ENCODE measurements at places on chromosomes 2 and 18.

DNA sequence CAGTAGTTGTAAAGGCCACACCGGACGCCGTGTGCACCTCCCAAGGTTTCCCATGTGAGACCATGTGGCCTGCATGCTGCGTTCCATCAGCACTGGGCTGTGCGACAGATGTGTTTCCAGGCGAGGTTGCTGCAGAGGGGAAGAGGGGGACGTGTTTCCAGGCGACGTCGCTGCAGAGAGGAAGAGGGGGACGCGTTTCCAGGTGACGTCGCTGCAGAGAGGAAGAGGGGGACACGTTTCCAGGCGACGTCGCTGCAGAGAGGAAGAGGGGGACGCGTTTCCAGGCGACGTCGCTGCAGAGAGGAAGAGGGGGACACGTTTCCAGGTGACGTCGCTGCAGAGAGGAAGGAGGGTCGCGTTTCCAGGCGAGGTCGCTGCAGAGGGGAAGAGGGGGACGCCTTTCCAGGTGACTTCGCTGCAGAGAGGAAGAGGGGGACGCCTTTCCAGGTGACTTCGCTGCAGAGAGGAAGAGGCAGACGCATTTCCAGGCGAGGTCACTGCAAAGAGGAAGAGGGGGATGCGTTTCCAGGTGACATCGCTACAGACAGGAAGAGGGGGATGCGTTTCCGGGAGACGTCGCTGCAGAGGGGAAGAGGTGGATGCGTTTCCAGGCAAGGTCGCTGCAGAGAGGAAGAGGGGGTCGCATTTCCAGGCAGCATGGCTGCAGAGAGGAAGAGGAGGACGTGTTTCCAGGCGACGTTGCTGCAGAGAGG, 24.5 kb downstream of the NFATC1 start:
- DNase-seq, result no peak

- no peak for DNase-seq
Observed at GRCh38 chr2:9163306-9164111, 43.1 kb upstream of the ASAP2 start.

GRCh38 chr2:23627236-23628009, 242.4 kb downstream of the KLHL29 start:
- DNase-seq, result no peak

DNA sequence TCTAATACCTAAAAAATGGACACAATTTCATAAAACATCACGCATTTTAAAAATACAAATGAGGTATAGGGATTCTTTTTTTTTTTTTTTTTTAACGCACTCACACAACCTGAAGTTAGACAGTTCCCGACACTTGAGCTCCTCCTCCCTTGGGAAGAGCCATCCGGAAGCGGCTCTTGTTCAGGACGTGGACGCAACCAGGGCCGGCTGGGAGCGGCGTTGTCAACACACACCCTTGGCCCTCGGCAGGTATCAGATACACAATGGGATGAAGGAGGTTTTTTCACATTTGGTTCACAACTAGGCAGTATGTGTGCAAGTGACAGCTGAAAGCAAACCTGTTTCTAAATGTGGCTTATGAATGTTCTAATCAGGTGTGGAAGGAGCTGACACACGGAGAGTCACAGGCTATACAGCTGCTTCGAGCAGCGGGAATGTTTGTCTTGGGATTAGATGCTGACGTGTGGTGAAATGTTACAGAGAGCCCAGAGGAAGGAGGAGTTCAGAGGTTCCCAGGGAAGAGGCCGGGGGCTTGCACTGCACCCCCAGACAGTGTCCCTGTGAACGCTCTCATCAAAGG, 111.1 kb downstream of the PXDN start:
- DNase-seq, result no peak

DNA sequence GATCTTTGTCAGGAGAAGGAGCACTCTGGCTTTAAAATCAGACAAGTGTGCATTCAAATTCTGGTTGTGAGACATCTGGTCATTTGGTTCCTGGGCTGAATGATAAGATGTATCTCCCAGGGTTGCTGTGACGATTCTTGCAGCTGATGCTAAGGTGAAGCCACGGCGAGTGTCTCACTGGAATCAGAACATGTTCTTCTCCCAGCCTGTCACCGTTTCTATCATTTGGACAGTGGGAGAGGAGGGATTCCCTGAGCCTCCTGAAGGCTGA, 68.3 kb downstream of the NCK2 start:
- DNase-seq, result no peak

All from NCI-H1694 (cell line).